ENCODE measurements at places on chromosomes 5 and 9.

- DNase-seq, result peak; percentile 66
Observed at GRCh38 chr9:21995006-21995665, 545 bp downstream of the CDKN2B-AS1 start.

GRCh38 chr9:101469026-101469425, 33.5 kb upstream of the ALDOB start:
- no peak for DNase-seq

DNA sequence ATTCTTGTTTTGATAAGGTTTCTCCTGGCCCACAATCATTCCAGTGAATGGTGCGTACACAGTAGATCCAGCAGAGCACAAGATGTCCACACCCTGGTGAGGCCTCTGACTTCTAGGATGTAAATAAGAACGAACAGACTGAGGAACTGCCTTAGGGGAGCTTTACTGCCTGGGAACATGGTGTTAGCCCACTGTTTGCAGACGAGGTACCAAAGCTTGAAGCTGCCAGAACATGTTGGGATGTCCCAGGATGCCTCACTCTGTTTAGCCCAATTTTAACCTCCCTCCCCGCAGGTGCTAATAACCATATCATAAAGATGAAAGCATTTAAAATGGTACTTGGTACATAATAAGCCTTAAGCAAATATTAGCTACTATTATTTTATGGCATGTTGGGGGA, 3.5 kb downstream of the LECT2 start:
- DNase-seq, result no peak

GRCh38 chr5:144567421-144567780, 396.7 kb downstream of the KCTD16 start:
- no peak for DNase-seq

GRCh38 chr5:97388794-97389193, 205.7 kb upstream of the RIOK2 start:
- DNase-seq, result no peak

DNA sequence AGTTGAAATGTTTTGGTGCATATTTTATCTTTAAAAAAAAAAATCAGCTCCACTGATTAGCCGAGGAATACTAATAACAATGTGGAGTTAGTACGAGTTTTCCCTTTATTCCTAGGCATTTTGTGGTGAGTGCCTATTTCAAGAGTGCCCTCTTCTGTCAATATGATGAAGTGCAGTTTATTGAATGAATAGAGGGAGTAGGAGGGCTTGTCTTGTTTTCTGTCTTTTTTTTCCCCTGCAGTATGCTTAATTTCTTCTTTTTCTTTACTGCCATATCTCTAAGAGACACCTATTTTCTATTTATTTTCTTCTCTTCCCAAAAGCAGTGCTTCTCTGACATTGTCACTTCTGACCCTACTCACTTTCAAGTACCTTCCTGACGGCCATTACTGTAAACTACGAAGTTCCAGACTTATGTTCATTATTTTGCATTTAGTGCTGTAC, 169.6 kb upstream of the PITX1 start:
- DNase-seq, result no peak

- DNase-seq, result no peak
Observed at GRCh38 chr9:13911473-13911872, 402.5 kb downstream of the NFIB start.

DNA sequence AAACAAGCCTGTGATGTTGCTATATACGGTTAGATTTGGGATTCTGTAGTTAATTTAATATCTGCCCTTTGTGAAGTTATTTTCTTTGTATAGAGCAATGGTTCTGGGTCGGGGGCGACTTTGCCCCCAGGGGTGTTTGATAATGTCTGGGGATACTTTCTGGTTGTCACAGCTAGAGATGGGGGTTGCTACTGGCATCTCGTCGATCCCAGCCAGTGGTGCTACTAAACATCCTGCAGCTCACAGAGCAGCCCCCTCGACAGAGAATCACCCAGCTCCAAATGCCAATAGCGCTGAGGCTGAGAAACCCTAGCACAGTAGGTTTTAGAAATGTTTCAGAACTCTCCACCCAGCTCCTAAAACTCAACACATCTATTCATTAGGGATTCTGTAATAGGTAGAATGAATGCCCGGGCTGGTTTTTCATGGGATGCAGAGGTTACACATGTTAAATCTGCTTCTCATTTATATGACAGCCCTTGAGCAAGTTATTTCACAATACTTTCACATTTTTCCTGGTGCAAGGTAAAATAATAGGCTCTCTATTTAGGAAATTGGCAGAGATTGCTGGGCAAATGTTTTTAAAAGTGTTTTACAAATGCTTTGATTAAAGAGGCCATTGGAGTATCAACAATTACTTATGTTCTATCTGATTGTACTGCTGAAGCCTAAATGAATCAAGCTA, 75.2 kb upstream of the CTSL start:
- DNase-seq, result no peak

DNA sequence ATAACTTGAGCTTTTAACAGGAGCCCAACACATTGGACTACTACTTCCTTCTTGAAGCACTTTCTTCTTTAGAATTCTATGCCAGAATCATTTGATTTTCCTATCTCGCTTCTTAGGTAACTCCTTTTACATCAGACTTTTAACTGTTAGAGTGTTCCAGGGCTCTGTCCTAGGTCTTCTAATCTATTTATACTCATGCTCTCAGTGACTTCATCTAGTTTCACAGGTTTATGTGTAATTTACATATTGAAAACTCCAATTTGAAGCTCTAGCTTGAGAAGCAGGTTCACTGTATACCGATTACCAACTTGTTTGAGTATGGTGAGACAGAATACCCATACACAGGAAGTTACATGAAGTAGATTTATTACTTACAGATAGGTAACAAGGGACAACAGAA, 11.3 kb downstream of the SHOC1 start:
- no peak for DNase-seq

- DNase-seq, result no peak
Observed at GRCh38 chr9:128683340-128684064, 5.5 kb upstream of the SET start.
